Stimulated activated CD8-positive, alpha-beta memory T cell treated with anti-CD3 and anti-CD28 coated beads, Interleukin-4, amount 100 ng/mL, for 1 hour (primary cell): ENCODE measurements at places on chromosomes 7 and 10.

DNA sequence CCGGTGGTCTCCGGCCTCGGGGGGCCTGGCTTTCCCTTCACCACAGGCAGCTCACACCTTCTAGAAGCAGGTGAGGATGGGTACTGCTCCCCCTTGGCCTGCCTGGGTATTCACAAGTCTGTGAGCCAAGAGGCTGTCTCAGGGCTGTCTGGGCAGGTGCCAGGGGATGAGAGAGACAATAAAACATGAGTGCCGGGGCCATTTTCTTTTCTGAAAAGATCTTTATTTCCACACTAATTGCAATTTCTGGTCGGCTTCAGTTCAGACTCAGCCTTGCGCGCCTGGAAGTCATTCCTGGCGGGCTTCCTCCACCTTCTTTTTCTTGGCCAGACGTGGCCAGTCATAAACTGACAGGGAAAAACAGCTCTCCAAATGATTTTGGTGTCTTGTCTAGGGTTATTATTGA is 171.2 kb downstream of the ARHGAP12 start:
- DNase-seq: no peak

GRCh38 chr7:118836933-118837332 is 612.4 kb downstream of the ANKRD7 start:
- DNase-seq: no peak

DNA sequence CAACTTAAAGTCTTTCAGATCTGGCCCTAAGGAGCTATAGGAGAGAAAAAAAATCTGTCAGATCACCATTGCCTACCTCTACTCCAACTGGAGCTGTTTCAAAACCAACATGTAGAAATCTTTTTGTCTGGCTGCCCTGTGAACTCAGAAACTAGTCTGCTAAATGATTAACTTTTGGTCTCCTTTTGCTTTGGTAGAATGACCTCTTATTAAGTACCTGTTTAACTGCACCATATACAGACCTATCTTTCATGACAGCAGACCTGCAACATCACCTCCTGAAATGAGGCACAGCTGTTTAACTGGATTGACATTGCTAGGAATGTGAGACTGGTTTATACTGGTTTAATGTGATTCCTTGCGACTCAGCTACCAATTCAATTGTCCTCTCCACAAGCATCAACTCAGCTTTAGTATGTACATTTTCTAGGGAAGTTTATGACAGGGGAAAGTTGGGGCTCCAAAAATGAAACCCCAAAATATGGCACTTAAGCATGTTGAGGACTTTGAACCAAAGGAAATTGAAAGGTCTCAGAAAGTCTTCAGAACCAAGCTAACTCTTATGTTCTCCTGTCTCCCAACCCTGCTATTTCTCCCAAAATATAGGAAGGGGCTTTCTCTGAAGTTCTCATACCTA is 1.8 kb downstream of the CYP3A43 start:
- DNase-seq: no peak

- DNase-seq: no peak
Measured at GRCh38 chr10:26755443-26755903, 58.0 kb downstream of the PDSS1 start.

GRCh38 chr10:131214521-131215244 is 96.8 kb downstream of the TCERG1L start:
- DNase-seq: no peak
